ENCODE measurements at places on chromosomes 5 and 9.
A peak's percentile ranks its signal among the peaks of the same experiment; 100 is the strongest.

DNA sequence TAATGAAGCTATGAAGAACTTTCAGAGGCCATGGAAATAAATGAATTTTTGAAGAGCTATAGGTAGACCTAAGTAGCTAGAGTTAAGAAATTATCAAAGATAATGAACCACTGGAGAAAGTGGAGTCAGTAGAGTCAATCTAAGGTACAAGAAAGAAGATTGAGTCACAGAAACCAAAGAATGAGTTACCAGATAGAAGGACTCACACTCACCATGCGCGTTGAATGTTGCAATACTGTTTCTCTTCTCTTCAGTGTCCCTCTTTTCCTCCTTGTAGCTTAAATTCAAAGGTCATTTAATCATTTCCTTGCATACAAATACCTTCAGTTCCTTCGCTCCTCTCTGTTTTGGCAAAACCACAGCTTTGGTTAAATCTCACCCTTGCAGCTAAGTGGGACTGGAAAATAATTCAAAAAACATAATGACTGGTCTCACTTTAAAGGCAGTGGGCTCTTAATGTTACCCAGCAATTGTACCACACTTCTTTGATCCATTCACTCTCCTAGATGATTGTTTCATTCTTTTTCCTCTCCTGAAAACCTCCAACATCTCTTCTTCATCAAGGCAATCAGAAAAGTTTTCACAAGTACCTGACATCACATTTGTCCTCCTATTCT, 58.3 kb downstream of the NIPBL start:
- DNase-seq, result no peak
- no peak overlapping the region for H3K4me3 ChIP-seq
- no peak overlapping the region for H3K27ac ChIP-seq
- H3K36me3 ChIP-seq, result no peaks in the 10 kb centered on the region
- H3K4me1 ChIP-seq, result peaks cover 21% of the 10 kb centered on the region

DNA sequence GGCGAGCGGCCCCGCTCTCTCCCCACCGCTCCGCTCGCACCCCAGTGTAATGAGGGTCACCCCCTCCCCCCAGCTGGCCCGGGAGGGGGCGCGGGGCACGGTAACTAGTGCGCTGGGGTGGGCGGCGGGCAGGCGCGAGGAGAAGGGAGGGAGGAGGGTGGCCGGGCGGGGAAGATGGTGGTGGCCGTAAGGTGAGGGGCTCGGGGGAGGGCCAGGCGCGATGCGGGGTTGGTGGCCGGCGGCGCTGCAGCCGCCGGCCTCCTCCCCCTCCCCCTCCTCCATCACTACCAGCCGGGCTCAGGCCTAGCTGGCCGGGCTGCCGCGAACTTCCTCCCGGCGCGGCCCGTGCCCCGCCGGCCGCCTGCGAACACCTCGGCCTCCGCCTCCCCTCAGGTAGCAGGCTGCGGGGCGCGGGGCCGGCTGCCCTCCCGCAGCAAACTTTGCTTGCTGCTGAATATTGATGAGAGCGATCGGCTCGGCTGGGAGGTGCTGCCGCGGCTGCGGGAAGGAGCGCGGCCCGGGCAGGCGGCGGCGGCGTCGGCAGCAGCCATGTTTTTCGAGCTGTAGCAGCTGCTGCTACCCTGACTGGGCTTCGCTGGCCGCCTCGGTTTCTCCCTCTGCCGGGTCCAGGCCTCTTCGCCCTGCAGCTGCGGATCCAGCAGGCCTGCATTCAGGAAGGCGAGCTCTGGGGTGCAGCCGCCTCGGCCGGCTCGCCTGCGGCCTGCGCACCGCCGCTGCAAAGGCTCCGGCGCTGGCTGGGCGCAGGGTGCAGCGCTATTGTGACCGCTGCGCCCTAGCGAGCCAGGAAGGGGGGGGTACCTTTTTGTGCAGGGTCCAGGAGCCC, 502 bp downstream of the NSD1 start:
- peaks cover 43% of the 10 kb centered on the region for H3K4me1 ChIP-seq
- no peaks in the 10 kb centered on the region for H3K27me3 ChIP-seq
- H3K27ac ChIP-seq, result peak overlapping the region; percentile 96
- no peak for DNase-seq
- H3K4me3 ChIP-seq, result peak overlapping the region; percentile 91

- H3K4me3 ChIP-seq, result no peak overlapping the region
- H3K27me3 ChIP-seq, result no peaks in the 10 kb centered on the region
- no peak overlapping the region for H3K27ac ChIP-seq
These were observed 13.6 kb downstream of the FAT2 start for GRCh38 chr5:151577566-151577965.

DNA sequence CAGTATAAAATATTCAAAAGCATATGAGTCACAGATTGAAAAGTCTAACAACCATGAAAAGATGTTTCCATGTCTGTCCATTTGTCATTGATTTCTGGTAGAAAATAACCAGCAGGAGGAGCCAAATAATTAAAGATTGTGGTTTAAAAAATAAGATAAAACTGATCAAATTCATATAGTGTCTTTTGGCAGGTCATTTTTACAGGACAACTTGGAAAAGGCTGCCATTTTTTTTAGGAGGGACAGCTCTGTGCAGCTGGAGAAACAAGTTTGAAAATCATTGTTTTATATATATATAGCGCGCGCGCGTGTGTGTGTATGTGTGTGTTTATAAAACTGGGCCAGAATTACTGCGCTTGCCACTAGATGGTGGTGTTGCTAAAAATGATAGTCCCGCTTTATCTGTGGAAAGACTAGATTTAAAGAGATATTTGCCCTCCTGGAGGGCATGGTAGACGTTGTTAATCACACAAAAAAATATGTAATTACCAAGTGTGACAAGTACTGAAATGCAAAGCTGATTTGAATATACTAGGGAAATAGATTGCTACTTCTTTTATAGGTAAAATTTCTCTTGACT, 1.3 kb upstream of the TRMO start:
- no peaks in the 10 kb centered on the region for H3K27me3 ChIP-seq
- DNase-seq, result peak; percentile 53
- no peaks in the 10 kb centered on the region for H3K36me3 ChIP-seq
- peak overlapping the region; percentile 90 for H3K27ac ChIP-seq

GRCh38 chr9:24381205-24381604, 164.5 kb downstream of the IZUMO3 start:
- no peaks in the 10 kb centered on the region for H3K27me3 ChIP-seq
- H3K4me1 ChIP-seq, result no peaks in the 10 kb centered on the region
- H3K27ac ChIP-seq, result no peak overlapping the region
- DNase-seq, result no peak
- no peak overlapping the region for H3K4me3 ChIP-seq

GRCh38 chr5:149517461-149518122, 33.6 kb downstream of the CSNK1A1 start:
- H3K36me3 ChIP-seq, result no peaks in the 10 kb centered on the region
- H3K27ac ChIP-seq, result no peak overlapping the region
- H3K4me3 ChIP-seq, result peak overlapping the region; percentile 7

GRCh38 chr5:145350513-145350912, 484.6 kb downstream of the PRELID2 start:
- no peak overlapping the region for H3K27ac ChIP-seq
- no peaks in the 10 kb centered on the region for H3K4me1 ChIP-seq
- H3K27me3 ChIP-seq, result no peaks in the 10 kb centered on the region
- DNase-seq, result no peak
- no peaks in the 10 kb centered on the region for H3K36me3 ChIP-seq

- no peaks in the 10 kb centered on the region for H3K27me3 ChIP-seq
- H3K4me1 ChIP-seq, result peaks cover 14% of the 10 kb centered on the region
- no peak overlapping the region for H3K27ac ChIP-seq
- no peak for DNase-seq
These were observed 45.3 kb downstream of the CERT1 start for GRCh38 chr5:75466006-75466716.

DNA sequence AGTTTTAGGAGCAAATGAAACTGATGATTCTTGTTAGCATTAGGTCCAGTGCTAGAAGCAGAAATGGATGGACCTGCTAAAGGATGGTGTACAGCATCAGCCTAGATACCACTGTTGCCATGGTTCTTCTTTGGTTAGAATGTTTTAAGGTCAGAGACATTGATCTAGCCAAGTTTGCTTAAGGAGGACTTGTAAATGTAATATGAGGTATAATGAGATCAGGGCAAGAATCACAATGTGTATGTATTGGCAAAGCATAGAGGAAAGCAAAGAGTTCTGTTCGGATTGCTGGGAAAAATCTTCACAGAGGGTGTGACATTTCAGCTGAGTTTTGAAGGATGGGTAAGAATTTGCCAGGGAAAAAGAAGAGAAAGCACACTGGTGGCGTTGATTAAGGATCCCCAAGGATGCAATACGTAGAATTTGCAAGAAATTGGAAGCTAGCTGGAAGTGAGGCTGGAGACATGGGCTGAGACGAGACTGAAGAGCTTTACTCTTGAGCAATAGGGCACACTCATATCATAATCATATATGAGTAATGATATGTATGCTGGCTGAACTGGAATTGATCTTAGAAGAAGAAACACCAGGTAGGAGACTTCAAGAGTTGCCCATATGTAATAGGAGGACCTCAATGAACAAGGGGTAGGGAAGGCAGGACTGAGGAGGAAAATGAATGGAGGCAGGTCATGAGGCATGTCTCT, 102.0 kb downstream of the ZNF462 start:
- H3K36me3 ChIP-seq, result no peaks in the 10 kb centered on the region
- H3K4me3 ChIP-seq, result no peak overlapping the region
- DNase-seq, result no peak
- no peak overlapping the region for H3K27ac ChIP-seq

DNA sequence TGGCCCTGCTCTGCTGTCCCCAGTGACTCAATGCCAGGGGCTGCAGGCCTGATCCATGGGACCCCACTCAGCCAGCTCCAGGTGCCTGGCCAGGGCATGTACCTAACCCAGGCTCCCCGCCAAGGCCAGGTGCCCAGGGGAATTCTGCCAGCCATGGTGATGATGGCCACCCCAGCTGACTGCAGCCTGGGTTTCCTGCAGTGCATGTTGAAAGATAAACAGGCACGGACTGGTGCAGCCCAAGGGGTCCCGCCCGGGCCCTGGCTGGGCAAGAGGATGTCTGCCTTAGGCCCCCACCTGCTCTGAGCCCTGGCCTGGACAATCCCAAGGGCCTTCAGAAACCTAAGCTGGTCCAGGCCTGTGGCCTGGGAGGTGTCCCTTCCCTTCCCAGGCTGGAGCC, 1.2 kb downstream of the ABCA2 start:
- no peaks in the 10 kb centered on the region for H3K27me3 ChIP-seq
- H3K27ac ChIP-seq, result peak overlapping the region; percentile 34
- peak overlapping the region; percentile 68 for H3K4me3 ChIP-seq
- no peaks in the 10 kb centered on the region for H3K36me3 ChIP-seq

DNA sequence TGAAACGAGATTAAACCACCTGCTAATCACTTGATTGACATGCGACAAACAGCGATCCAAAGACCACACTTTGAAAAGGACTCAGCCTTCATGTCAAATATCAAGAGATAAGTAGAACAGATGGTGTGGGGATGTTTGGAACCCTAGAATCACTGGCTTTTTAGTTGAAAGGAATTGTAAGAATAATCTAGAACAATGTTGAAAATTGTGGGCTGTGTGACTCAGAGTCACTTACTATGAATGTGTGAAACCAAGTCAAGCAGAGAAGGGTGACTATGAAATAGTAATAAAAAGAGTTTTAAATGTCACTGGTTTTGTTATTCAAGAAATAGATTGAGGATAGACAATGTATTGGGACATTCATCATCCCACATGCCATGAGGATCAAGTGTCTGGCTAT, 14.1 kb upstream of the C1QTNF3 start:
- no peak for DNase-seq
- H3K36me3 ChIP-seq, result no peaks in the 10 kb centered on the region
- no peaks in the 10 kb centered on the region for H3K27me3 ChIP-seq
- no peak overlapping the region for H3K27ac ChIP-seq
- peaks cover 5% of the 10 kb centered on the region for H3K4me1 ChIP-seq

GRCh38 chr9:27564670-27565069, 8.6 kb downstream of the C9orf72 start:
- peaks cover 11% of the 10 kb centered on the region for H3K36me3 ChIP-seq
- H3K27ac ChIP-seq, result no peak overlapping the region
- no peak for DNase-seq
- H3K27me3 ChIP-seq, result no peaks in the 10 kb centered on the region
- H3K4me3 ChIP-seq, result no peak overlapping the region

All from thoracic aorta (tissue), 2 donors.